Body of pancreas (tissue), 4 donors: ENCODE measurements at places on chromosomes 4 and X. TPM values are rescaled to one million over a fixed set of nuclear protein-coding genes. Genes with fewer than 3 reads are reported as not detected.

DNA sequence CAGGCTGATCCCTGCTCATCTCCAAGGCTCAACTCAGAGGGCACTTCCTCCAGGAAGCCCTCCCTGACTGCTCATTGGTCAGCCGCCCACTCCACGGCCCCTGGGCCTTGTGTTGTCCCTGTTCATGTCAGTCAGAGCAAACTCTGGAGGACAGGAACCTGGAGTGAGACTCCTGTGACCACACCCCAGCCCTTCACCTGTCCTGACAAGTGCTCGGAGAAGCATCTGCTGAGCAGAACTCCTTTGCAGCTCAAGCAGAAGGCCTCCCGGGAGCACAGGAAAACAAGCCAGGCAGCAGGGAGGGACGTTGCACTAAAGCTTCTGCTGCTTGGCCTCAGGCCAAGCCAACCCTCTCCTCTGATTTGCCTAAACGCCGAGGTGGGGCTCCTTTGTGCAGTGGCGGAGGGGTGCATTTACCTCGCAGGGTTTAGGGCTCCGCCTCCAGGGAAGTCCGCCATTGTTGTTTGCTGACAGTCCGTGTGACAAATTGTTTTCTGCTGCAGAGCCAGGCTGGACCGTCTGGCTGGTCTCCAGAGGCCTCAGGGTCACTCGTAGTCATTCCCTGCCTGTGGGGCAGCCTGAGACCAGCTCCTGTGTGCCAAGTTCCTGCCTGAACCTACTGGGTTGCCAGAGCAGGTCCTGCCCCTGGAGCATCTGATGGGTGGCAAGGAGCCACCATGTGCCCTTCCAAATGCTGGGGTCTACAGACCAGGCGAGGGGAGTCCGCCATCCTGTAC lies 61.8 kb downstream of the C4orf50 start:
- peak; percentile 85 for DNase-seq

DNA sequence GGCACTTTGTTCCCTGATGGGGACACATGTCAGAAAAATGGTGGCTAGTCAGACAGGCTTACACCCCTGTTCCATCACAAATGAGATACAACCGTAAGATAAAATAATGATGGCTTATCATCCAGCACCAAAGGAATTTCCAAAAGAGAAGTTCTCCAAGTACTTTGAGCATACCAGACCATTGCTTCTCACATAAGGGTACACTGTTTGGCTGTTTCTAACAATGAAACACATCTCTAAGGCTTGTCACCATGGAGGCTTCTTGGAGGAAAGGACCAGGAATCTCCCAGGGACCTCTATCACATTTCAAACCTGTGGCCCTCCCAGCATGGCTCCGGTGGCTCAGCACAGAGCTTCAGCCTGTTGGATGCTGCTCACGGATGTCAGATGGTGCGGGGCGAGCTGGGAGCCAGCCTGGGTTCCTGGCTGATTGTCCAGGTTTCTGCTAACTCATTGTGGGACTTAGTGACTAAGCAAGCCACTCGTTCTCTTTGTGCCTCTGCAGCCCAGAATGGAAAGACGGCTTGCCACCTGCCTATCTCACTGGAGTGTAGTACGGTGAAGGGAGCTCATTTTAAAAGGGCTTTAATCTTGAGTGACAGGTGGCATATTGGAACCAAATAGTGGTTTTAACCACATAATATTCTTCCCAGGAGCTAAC lies 54.5 kb downstream of the FHDC1 start:
- DNase-seq, result no peak

DNA sequence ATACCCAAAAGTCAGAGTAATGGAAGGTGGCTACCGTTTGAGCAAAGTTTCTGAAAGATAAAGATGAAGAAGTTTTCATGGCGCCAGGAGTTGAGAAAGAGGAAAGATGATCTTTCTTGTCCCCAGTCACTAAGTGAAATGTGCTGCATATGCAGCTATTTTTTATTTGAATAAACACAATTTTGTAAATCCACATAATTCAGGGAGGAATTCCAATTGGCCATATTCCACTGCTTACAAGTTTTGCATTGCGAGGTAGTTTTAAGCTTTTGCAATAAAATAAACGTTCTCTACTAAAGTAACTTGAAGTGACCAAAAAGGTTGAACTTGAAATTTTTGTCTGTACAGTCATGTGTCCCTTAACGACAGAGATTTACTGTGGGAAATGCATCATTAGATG lies 139.3 kb upstream of the VCX2 start:
- DNase-seq, result no peak

DNA sequence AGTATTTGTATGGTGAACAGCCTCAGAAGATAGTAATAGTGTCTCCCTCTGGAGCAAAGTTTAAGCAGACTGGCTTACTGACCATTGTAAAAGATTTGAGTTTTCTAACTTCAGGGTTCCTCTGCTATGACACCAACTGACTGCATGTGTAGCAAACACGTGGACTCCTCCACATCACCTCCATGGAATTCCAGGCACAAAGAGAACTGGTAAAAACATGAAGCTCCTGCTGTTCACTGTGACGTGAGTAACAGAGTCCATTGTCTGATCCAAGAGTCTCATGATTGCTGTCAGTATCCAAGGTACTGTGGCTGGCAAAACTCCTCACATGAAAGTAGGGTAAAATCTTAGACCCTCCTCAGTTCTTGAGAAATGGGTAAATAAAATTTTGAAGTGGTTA lies 107.6 kb upstream of the FAM9B start:
- DNase-seq, result no peak

DNA sequence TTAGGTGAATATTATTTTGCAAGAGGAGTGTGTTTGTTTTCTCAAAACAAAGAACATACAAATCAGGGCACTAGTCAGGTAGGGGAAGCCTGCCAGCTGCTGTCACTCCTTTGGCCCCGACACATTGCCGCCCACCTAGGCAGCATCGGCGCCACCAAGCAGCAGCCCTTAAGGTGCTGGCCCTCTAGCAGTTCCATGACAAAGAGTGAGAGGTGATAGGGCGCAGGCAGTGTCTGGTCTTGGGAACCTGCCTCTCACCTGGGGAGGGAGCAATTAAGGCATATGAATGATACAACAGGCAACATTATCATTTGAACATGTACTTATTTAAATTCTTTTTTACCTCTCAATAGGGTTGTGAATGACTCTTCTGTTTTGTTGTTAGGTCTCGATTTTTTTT lies 135.1 kb downstream of the PLS3 start:
- no peak for DNase-seq

- no peak for DNase-seq
Measured at GRCh38 chr4:159178151-159178546, 75.3 kb downstream of the RAPGEF2 start.

- peak; percentile 40 for DNase-seq
Measured at GRCh38 chrX:47568656-47569295, 7.8 kb downstream of the ARAF start.

DNA sequence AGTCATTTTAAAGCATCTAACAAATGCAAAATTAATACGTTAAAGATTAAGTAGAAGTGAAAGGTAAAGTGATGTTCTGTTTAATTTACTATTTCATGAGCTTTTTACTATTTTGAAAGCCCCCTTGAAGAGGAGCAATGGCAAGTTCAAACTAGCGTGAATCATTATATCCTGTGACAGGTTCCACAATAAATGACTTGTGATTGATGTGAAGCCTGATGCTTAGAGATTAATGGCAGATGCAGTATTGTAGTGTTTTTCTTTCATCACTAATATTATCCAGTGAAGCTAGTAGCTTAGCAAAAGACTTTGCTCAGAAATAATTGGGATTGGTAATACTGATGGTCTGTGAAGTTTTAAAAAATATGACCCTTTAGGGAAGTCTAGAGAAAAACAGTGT lies 57.3 kb downstream of the STOX2 start:
- no peak for DNase-seq

DNA sequence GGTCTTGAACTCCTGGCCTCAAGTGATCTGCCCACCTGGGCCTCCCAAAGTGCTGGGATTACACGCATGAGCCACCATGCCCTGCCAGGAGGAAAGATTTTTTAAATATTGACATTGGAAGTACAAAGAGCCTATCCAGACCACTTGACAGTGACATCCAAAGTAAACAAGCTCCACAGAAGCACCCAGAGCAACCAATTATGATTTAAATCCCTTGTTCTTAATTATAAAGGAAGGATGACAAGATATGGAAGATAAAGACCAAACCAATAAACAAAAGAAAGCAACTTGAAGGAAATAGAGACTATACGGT lies 27.7 kb upstream of the RPL34 start:
- DNase-seq, result no peak

Gene DCLK2
- total RNA-seq, result 4.6 TPM

Gene CT55
- not detected for total RNA-seq
